ENCODE measurements at places on chromosomes 1 and 21.

DNA sequence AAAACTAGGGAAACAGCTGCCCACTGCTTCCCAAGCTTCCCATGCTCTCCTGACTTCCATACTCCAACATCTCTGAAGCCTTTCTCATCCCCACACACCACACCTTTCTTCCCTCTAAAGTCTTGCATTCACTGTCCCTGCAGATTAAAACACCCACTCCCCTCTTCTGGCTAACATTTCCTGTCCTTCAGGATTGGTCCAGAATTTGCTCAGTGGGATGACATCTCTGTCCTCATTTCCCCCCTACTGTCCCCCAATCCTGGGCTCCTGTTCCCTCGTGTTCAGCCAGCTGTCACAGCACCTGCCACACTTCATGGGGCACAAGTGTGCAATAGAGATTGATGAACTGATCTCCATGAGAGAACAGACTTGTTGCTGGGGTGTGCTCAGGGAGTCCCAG is 82.7 kb downstream of the KCND3 start:
- DNase-seq, result no peak

DNA sequence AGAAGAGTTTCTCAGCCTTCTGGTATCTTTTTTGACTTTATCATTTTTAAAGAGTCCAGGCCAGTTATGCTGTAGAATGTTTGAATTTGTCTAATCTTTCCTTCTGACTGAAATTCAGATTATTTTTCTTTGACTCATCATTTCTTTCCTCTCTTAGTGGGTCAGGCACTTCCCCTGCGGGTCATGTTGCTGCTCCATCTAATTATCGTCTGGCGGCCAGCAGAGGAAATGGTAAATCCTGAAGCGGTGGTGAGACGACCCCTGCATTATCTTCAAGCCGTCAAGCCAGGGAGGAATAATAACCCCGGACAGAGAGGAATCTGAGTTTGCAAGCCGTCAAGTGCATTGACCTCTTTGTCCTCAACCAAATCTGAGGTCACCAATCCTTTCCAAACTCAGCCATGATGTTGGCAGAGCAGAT is 102.1 kb downstream of the ADSS2 start:
- DNase-seq, result no peak

DNA sequence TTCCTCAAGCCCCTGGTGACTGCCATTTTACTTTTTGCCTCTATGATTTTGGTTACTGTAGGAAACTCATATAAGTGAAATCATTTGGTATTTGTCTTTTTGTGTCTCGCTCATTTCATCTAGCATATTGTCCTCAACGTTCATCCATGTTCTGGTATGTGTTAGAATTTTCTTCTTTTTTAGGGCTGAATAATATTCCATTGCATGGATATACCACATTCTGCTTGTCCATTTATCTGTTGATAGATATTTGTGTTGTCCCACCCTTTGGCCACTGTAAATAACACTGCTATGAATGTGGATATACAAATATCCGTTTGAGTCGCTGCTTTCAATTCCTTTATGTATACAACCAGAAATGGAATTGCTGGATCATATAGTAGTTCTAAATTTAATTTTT is 4.5 kb upstream of the GALNT2 start:
- DNase-seq, result no peak

DNA sequence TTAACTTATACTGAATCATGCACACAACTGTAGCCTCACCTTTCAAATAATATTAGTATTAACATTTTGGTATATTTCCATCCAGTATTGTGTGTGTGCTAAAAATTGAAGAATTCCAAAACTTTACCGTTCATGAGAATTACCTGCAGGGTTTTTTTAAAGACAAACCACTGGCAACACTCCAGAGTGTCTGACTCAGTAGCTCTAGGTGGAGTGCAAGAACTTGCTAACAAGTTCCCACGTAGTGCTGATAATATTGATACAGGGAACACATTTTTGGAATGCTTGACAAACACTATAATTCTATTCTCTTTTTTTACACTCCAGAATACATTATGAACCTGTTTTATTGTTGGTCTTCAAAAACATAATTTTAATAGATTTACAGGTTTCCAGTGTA is 27.7 kb upstream of the SLC5A9 start:
- no peak for DNase-seq

GRCh38 chr1:228494391-228494790 is 7.2 kb downstream of the RNF187 start:
- DNase-seq, result no peak

GRCh38 chr1:31757989-31758388 is 6.2 kb downstream of the ADGRB2 start:
- no peak for DNase-seq

- DNase-seq, result no peak
These were observed 8.6 kb upstream of the ACTRT2 start for GRCh38 chr1:3012456-3013291.

DNA sequence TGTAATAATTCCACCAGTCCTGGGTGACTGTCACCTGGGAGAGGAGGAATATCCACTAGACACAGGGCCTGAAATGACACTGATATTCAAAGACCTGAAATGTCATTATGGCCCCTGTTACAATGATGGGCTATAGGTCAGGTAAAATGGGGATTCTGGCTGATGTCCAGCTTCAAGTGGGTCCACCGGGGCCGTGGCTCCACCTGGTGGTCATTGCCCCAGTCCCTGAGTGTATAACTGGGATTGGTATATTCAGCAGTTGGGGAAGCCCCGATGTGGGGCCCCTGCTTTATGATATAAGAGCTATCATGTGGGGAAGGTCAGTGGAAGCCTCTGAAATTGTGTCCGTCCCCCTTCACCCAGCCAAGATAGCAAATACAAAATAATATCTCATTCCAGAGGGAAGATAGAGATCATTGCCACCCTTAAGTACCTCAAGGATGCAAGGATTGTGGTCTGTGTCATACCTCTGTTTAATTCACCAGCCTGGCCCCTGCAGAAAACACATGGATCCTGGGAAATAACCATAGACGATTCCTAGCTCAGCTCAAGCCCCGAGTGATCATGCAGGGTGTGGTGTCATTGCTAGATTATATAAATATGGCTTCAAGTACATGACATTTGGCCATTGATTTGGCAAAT is 19.4 kb downstream of the PLEKHO1 start:
- DNase-seq, result peak; percentile 20

DNA sequence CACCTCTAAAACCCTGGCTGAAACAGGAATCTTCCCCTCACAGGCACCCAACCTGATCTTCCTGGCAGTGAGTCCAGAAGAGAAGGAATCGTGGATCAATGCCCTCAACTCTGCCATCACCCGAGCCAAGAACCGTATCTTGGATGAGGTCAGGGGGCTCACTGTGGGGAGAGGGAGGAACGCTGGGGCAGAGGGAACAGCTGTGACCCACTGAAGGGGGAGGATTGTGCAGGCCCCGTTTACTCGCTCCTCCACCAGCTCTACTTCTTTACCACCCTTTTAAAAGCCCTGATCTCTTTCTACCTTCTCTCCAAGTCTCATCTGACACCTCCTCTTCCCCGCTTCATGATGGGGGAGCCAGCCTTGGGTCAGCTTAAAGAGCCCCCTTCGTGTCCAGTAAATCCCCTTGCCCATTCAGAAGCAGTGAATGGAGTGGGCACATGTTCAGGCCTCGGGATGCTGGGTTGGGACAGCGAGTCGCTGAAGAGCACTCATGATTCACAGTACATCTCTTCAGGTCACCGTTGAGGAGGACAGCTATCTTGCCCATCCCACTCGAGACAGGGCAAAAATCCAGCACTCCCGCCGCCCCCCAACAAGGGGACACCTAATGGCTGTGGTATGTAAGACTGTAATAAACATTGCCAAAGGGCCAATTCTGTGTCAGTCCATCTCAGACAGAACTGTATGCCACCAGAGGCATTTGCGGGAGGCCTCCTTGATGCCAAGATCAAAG is 7.3 kb downstream of the PLEKHO1 start:
- DNase-seq, result no peak

DNA sequence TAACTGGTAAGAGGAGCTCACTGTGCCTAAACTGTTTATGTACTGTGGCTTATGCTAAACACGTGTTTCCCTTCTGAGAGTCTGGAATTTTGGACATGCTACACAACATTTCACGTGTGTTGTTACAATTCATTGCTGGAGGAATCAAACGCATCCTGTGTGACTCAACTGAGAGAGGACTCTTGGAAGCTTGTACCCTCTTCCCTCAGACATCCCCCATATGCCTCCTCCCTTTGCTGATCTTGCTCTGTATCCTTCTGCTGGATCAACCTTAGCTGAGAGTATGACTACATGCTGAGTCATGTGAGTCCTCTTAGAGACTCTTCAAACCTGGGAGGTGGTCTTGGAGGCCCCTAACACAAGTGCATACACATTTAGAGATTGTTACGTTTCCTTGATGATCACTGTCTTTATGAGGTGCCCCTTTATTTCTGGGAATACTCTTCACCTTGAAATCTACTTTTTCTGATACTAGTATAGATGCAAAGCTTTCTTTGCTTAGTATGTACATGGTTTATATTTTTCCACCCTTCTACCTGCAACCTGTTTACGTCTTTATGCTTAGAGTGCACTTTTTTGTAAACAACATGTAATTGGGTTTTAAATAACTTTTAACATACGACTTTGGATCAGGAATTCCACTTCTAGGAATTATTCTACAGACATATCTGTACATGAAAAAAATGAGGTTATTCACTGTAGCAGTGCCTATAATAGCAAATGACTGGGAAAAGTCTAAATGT is 8.7 kb downstream of the NPHP4 start:
- DNase-seq, result no peak

DNA sequence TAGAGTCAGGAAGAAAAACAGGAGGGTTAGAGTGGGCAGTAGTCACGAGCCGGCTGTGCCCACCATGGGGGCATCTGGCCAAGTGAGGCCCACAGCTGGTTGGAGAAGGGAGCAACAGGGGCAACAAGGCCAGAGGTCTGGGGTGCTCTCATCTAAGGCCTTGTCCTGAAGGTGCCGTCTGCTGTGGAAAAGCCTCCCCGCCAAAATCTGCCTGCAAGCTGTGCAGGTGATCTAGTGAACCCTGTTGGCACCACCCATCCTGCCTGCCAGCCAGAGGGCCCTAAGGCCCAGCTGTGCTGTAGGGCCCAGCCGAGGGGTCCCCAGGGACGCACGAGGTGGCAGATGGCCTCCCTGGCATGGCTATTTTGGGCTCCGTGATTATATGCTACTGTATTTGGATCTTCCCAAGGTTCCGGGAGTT is 51.3 kb downstream of the LGR6 start:
- no peak for DNase-seq

DNA sequence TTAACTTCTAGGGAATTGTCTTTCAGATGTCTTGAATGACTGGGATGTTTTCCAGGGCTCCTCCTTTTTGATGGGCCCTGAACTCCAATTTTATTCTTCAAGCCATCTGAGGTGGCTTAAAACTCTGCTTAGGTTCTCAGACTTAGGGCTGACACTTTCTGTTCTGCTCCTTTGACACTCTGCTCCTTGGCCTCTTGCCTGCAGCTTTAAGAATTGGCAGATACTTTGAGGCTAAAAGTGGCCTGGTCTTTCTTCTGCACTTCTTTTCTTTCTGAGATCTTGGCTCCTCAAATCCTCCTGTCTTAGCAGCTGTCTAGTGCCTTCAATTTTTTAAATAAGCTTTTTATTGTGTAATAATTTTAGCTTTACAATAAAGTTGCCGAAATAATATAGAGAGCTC is 294.6 kb downstream of the RPS6KC1 start:
- DNase-seq, result no peak

DNA sequence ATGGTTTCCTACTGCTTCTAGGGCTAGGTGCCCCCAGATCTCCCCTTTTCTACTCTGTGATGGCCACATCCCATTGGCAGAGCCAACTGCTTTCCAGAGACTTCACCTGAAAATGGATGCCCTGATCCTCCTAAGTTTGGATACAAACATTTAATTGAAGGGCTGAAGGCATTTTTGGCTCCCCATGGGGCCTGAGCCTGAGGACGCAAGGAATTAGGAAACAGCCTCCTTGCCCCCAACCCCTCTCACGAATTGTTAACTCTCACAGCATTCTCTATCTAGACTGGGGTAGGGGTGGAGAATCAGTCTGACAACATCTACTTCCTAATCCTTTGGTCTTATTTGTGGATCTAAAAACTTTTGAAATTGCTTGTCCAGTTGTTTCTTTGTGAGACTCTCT is 108.5 kb upstream of the KCNK2 start:
- DNase-seq, result no peak

DNA sequence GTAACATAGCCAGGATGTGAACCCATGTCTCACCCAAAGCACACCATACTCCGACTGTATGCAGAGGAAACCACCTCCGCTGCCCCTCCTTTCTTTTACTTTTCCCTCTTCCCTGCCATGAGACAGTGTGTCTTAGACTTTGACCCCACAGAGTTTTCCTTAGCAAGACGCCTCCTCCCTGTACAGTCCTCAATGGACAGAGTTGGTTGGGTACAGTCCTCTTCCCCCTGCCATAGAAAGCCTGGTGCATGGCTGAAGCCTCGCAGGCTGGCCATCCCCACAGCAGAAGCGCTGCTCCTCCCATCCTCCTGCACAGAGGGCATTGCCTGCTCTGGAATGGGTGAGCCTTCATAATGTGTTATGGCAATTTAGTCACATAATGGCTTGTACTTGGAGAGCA is 127.9 kb downstream of the PLPP3 start:
- DNase-seq, result no peak

GRCh38 chr1:113508364-113509164 is 118.2 kb downstream of the MAGI3 start:
- DNase-seq, result no peak

DNA sequence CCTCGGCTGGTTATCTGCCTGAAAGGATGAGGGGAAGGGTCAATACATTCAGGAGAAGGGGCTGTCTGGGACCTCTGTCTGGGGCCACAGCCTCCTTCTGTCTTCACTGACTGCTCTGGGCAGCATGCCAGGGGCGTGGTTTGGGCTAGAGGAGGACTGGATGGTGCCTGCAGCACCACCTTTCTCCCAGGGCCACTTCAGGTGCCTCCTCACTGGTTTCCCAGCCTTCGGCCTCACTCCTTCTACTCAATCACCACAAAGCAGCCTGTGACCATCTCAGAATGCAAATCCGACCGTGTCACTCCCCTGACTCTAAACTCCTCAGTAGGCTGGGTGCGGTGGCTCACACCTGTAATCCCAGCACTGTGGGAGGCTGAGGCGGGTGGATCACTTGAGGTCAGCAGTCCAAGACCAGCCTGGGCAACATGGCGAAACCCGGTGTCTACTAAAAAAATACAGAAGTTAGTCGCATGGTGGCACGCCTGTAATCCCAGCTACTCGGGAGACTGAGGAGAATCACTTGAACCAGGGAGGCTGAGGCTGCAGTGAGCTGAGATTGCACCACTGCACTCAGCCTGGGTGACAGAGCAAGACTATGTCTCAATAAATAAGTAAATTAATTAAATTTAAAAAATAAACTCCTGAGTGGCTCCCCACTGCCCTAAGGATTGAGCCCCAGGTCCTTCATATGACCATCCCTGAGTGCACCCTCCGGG is 50.1 kb upstream of the ECE1 start:
- DNase-seq, result peak; percentile 44

GRCh38 chr1:46528297-46528955 is 23.0 kb downstream of the KNCN start:
- DNase-seq, result no peak

- no peak for DNase-seq
These were observed 15.2 kb upstream of the PDIK1L start for GRCh38 chr1:26096471-26096870.

Measured in NCI-H345 (cell line).